Pulmonary artery endothelial cell (primary cell): ENCODE measurements at places on chromosomes 1 and 21. TPM values are rescaled to one million over a fixed set of nuclear protein-coding genes. Genes with fewer than 3 reads are reported as not detected.

DNA sequence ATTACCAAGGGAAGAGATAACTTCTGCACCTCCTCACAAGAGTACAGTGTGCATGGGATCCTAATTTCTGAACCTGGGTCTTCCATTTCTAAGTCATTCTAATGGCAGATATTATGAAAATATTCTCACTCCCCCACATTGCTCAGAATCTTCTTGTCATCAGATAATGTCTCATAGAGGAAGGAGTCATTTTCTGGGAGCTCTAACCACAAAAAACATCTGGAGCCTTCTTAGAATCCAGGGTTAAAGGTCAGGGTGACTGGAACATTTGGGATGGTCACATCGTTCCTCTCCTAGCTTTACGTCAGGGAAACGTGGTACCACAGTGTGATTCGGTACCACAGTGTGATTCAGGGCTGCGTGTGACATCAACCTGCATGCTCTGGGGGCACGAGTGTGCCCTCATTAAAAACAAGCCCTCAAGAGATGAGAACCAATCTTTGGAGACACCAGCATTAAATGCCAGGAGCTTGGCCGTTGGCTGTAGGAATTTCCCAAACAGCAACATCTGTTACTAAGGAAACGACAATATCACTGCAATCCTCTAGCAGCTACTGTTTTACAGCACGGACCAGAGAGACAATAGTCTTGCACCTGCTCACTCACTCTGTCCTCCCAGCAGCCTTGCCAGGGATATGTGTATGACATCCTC, 179.1 kb downstream of the PSMG1 start:
- DNase-seq: peak; percentile 66

ZZZ3 gene
- 62.9 and 83.0 TPM in 2 replicates for total RNA-seq

DNA sequence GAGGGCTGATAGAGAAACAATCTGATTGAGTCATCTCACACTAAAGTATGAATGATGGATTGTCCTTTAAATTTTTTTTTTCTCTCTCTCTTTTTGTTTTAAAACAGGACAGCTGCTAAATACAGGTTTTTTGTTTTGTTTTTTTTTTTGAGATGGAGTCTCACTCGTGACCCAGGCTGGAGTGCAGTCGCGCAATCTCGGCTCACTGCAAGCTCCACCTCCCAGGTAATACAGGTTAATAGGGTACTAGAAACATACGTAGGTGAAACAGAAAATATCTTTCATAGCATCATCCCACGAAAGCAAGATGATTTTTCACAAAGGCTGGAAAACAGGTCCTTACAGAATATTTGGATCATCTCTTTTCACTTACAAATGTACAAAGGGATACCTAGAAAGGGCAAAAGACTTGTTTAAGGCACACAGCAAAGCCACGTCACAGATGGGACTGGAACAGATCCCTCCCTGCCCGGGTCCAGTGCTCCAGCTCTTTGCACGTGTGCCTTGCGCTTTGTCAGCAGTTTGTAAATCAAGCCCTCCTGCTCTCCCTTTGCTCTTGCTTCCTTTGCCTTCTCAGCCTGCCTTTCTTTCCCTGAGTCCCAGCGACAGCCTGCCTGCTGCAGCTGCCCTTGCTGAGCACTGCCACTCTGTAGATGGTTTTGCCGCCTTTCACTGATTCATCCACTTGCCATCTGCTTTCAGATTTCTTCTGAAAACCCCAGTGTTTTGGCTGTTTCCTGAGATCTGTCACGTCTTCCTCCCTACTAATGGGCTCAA, 171.3 kb upstream of the BEND5 start:
- DNase-seq: no peak

- no peak for DNase-seq
Observed at GRCh38 chr1:87957331-87957730, 628.7 kb downstream of the LMO4 start.

RXFP4 gene
- 0.14 TPM in 1 of 2 replicates, not detected in the other for total RNA-seq

DNA sequence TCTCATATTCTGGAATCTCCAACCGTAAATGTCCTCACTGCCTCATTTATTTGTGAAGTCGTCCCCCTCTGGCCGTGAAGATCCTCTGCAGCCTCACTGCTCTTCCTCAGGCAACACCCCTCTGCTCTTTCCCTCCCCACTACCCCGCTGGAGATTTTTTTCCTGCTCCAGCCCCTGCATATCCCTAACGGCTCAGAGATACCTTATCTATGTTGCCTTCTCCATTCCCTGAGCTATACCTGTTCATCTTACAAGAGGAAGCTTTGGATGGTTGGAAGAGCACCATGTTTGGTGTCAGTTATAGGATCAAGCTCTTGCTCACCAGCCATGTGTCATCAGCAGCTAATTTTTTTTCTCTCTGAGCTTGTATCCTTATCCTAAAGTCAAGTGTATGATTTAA, 26.4 kb downstream of the LRRC8B start:
- no peak for DNase-seq

RPL22 gene
- total RNA-seq: 136 and 193 TPM in 2 replicates

GRCh38 chr1:13576926-13577325, 6.7 kb upstream of the PDPN start:
- DNase-seq: no peak

FCER1G gene
- 0.26 and 0.49 TPM in 2 replicates for total RNA-seq

- no peak for DNase-seq
Observed at GRCh38 chr1:205826016-205826806, 13.2 kb upstream of the SLC41A1 start.

MX1 gene
- 12.9 and 14.6 TPM in 2 replicates for total RNA-seq
